ENCODE measurements at places on chromosomes 4 and X.

DNA sequence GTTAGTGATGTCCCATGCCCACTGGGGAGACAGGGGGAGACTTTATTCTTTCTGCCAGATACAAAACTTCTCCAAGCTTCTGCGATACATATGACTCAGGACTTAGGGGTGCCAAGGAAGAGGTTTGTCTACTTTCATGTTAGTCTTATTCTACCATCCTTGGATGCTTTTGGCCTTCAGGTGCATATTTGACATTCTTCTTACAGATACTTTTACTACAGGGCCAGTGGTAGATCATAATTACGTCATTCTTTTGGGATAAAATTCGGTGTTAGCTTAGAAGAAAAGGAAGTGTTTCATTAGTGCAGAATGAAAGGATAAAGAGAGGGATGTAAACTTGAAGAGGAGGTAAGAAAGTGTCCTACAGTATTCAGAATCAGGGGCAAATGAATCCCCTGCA, 245.2 kb downstream of the THOC2 start:
- DNase-seq, result no peak

- no peak for DNase-seq
Observed at GRCh38 chr4:168695288-168695687, 198.4 kb downstream of the PALLD start.

DNA sequence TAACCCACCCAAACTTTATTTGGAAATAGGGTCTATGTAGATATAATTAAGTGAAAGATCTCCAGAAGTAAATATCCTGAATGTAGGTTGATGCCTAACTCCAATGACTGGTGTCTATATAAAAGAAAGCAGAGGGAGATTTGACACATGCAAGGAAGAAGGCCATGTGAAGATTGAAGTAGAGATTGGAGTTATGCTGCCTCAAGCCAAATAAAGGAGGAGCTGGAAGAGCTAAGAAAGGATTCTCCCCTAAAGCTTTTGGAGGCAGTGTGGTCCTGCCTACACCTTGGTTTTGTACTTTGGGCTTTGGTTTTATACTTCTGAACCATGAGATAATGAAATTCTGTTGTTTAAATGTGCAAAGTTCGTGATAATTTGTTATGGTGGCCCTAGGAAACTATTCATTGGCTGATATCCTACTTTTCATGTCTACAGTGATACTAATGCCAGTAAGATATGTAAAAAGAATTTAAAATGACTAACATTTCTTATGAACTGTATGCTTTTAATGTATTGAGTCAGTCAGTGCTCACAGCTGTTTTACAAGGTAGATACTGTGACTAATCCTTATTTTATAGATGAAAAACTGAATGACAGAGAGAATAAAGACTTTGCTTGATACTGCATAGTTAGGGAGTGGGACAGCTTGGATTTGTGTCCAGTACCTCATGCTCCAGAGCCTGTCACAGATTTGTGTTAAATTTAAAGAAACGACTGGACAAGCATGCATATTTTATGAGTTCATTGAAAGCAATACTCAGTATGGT, 5.9 kb upstream of the RAB40AL start:
- DNase-seq, result no peak

- peak; percentile 88 for DNase-seq
Observed at GRCh38 chrX:53287493-53288138, 6.2 kb upstream of the IQSEC2 start.

- no peak for DNase-seq
Observed at GRCh38 chr4:184355857-184356256, 118.5 kb downstream of the IRF2 start.

DNA sequence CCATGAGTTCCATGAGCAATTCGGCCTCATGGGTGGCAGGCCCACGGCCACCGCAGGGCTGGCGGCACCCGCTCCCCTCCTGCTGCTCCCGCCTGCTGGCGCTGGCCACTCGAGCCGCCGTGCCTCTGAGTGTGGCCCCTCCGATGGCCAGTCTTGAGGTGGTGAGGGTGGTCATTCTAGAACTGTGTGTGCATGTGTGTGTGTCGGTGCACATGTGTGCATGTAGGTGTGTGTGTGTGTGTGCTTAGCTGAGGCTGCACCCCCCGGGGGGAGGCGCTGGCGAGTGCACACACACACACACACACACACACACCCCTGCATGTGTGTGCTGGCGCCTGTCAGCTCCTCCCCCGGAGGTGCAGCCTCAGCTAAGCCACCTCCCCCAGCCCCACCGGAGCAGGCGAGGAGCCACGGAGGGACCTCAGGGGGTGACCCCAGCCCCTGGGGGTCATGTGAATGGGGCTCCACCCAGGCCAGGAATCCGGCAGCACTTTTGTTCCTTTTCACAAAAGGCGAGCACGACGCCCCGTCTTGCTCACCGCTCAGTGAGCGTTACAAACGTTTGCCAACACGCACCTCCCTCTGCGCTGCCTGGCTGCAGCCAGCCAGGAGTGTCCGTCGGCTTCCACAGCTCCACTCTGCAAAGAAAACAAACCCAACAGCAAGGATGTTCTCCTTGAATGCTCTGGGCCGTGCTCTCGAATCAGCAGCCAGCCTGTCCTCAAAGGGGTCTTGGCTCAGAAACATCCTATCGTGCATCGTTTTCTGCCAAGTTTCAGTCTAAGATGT, 29.9 kb downstream of the FGFRL1 start:
- DNase-seq, result peak; percentile 69

DNA sequence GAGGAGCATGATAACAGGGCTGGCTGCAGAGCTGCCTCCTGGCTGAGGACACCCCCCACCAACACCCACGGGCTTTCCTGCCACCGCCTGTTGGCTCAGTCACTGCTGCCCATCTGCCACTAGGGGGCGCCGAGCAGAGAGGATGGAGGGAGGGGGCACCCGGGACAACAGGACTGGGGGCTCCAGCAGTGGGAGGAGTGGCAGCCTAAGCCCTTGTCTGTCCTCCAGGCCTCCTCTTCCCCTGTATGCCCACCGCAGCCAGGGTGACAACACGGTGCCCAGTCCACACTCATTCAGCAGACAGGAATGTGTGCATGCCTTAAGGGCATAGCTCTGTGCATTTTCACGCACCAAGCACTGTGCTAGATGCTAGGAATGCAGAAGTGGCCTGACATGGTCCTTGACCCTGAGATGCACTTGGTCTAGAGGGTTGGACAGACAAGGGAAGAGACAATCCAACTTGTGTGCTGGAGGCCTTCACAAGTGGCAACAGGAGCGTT, 149.9 kb downstream of the AMMECR1 start:
- DNase-seq, result no peak

DNA sequence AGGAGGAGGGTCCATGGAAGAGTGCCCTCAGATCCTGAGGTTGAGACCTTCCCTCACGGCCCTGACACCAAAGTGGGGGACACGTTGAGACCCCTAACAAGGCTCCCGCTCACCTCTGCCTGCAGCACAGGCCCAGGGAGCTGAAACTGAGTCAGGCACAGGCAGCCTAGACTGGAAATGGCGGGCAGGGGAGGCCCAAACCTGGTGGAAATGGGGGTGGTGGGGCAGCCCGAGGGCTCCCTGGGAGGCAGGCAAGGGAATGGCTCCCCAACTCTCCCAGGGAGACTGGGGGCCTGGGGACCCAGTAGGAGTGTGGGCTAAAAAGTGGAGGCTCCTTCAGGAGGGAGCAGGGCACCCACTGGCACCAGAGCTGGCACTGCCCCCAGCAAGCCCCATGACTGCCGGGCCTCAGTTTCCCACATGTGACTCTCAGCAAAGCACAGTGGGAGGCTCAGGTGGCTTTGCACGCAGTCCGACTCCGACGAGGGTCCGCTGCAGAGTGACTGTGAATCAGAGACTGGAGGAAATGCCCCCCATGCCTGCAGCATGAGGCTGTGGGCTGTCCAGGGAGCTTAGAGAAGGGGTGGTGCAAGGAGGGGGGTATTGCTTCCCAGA, 5.9 kb downstream of the NKX1-1 start:
- no peak for DNase-seq

DNA sequence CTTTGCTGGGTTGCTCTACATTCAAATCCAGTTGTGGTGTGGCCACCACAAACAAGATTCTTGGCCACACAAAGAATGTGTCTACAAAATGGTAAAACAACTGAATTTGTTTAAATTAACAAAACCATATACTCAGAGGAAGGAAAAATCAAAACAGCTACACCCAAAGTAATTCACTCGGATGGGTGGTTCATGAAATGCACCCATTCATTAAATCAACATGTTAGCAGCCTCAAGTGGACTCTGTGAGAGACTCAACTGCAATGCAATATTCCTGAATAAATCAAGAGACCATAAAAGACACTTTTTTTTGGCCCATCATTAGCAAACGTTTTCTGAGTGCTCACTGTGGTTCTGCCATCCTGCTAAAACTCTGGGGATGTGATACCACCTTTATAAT, 11.2 kb upstream of the AMELX start:
- no peak for DNase-seq

DNA sequence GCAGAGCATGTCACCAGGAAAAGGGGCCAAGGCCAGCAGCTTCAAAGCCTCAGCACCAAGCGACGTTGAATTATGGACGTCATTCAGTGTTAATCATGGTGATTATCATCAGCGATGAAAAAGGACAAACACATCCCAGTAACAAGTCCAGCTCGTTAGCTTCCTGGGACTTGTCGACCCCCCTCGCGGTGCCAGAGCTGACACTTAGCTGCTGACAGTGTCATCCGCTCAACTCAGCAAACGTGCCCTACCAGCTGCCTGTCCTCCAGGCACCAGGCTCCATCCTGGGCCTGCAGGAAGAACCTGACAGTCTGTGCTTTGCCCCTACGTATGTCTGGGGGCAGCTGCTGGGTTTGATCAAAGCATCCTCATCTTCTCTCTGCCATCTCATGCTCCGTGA, 137.0 kb upstream of the PSAPL1 start:
- DNase-seq, result no peak

DNA sequence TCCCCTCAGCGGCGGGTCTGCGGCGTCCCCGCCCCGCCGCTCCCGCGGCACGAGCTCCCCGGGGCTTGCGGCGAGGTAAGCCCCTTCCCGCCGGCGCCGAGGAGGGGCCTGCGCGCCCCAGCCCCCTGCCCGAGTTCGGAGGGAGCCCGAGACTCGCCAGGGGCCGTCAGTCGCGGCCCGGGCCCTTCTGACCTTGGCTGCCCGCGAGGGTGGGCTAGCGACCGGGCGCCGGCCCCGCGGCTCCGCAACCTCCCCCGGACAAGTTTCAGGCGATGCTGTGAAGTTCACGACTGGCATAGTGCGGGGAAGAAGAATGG, 554 bp downstream of the CDKL5 start:
- no peak for DNase-seq

DNA sequence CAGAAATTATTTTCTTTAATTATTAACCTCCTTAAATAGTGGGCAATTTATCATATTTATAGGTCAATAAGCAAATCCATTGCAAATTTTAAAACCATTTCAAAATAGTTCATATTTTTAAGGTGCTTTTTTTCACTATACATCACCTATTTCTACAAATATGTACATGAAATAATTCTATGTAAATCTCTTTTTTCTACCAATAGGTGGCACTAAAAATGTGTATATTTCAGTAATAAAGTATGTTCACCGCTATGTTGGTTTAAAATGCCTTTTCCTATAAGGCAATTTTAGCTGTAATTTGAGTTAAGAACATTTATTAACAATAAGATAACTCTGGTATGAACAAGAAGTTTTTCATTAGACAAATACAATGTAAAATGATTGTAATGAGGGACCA, 672.2 kb downstream of the KCTD8 start:
- no peak for DNase-seq

DNA sequence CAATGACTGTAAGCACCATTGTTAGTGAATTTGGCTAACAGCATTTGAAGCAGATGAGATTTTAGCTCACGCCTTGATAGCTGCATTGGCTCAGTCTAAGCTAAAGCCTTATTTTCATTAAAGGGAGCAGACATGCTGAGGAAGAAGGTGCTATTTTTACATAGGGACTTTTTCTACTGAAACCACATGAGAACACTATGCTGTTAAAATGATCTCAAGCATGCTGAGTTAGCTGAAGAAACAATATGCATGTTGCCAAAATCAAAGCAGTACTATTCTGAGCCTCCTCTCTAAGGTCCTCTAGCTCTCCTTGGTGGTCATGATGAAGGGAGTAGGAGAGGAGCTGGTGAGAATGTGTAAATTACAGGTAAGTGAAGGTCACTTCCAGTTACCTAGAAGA, 134.4 kb upstream of the JADE1 start:
- no peak for DNase-seq

DNA sequence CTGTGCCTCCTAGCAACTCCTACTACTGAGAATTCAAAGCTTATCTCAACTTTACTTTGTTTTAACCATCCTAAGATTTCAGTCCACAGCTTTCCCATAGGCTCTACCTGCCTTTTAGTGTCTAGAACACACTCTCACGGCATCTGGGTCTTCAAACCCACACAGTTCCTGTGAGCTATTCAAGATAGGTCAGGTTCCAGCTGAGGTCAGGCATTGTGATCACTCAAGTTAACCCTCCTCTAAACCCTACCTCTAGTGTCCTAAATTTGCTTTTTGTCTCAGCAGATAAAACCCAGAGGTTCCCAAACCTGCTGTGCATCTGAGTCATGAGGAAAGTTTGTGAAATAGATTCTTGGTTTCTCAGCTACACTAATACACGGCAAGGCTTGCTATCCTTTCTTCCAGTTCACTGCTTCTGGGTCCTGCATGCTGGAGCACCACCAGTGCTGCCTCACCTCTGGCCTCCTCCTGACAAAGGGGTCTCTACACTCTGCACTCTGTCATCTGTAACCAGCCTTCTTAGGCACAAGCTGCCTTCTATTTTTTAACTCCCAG, 324.6 kb upstream of the MAGEB2 start:
- DNase-seq, result no peak

GRCh38 chrX:20988118-20988517, 386.1 kb upstream of the CNKSR2 start:
- DNase-seq, result no peak

DNA sequence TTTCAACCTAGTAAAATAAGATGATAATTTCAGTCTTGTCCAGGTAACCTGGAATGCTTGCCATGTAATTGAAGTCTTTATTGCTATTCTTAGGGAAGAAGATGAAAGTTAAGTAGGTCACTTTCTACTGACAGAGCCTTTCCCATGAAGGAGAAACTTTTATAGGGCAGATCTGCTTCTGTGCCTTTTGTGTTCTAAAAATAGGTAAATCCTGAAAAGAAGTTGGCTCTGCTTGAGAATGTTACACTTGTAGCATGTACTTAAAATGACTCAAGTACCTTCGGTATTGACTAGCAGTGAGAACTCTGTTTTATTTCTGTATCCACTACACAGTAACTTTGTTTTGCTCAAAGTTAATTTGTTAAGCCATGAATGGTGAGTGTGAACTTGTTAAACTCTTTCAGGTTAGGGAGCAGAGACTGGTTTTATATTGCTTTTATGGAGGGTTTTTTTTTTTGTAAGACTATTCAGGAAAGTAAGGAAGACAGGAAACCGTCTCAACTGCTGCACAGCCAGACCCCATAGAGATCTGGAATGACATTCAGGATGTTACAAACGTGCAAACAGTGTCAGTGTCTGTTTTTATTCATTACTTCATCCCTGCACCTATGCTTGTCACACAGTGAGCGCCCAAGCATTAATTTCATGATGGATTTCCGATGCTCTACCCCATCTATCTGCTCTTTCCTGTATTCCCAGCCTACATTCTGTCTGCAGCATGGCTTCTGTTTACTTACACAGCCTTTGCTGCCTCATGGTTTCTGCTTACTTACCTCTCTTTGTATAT, 53.0 kb downstream of the SEPTIN11 start:
- no peak for DNase-seq

- no peak for DNase-seq
Observed at GRCh38 chr4:144667500-144667899, 21.5 kb downstream of the HHIP start.

GRCh38 chr4:101086801-101087586, 260.3 kb downstream of the PPP3CA start:
- no peak for DNase-seq
